ENCODE measurements at places on chromosomes 1 and 21. TPM values are rescaled to one million over a fixed set of nuclear protein-coding genes. Genes with fewer than 3 reads are reported as not detected.

The IARS2 gene
- 74.4 TPM for total RNA-seq

- DNase-seq = no peak
These were observed 11.5 kb upstream of the HCRTR1 start for GRCh38 chr1:31605908-31606427.

DNA sequence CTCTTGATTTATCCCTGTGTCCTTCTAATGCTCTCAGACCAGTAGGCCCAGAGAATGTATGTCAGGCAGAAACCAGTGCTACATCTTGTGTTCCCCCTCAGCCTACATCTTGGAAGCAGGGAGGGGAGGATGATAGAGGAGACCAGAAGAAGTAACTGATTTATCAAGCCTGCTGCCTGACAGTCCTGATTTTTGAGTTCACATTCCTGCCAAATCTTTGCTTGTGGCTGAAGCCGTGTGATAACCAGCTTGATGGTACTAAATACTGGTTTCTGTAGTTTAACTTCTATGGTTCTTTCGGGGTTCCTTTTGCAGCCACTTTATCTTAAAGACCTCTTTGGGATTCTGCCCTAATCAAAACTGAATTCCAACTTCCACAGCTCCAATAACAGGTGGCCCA is 59.7 kb upstream of the WDR26 start:
- DNase-seq = no peak

- DNase-seq = no peak
These were observed 54.8 kb downstream of the RAB3GAP2 start for GRCh38 chr1:220217383-220217988.

DNA sequence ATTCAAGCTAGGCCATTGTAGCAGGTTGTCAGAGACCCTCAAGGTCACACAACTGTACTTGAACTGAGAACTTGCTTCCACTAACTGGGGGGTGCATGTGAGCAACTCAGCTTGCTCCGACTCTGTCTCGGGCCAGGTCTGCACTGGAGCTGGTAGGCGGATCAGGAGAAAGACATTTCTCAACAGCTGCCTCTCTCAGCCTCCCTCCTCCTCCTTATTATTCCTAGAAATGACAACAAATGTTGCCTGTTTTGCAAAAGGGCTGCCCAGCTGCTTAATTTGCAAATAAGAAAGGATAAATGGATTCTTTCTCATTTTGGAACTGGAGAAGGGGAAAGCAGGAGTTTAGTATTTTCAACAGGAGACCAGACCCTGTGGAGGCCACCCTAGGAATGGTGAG is 140.5 kb downstream of the RHOU start:
- no peak for DNase-seq

The AGBL4 gene
- 1.1 TPM for total RNA-seq

The CD53 gene
- 4.9 TPM for total RNA-seq

DNA sequence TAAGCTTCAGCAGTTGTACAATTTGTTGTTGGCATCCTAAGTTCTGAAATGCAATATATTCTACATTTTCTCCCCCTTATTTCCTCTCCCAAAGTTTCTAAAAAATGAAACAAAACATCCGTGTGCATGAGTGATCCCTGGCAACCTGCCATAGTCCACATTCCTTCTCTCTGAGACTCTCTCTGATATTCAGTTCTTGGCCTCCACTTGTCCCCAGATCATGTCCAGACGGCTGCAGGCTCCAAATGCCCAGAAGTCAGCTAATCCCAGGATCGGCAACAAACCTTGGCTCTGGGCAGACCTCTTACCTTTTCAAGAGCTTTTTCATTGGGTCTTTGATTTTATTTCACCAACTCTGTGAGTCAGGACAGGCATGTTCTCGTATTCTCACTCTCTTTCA is 187.8 kb downstream of the ETS2 start:
- peak; percentile 71 for DNase-seq

GRCh38 chr21:37338671-37339551 is 27.7 kb upstream of the DYRK1A start:
- DNase-seq = peak; percentile 86

The ARHGEF2 gene
- 47.7 TPM for total RNA-seq

The MLLT11 gene
- 15.9 TPM for total RNA-seq

- DNase-seq = no peak
These were observed 20.8 kb upstream of the TENT5C start for GRCh38 chr1:117585086-117585485.

GRCh38 chr1:193083365-193084088 is 21.7 kb downstream of the GLRX2 start:
- DNase-seq = no peak

- no peak for DNase-seq
These were observed 28.9 kb upstream of the CLSTN1 start for GRCh38 chr1:9852410-9853248.

- DNase-seq = no peak
These were observed 99.3 kb downstream of the PLD5 start for GRCh38 chr1:242425232-242425631.

The LRRIQ3 gene
- total RNA-seq = 0.38 TPM
